NCI-H1417 (cell line): ENCODE measurements at places on chromosomes 16 and 17.

DNA sequence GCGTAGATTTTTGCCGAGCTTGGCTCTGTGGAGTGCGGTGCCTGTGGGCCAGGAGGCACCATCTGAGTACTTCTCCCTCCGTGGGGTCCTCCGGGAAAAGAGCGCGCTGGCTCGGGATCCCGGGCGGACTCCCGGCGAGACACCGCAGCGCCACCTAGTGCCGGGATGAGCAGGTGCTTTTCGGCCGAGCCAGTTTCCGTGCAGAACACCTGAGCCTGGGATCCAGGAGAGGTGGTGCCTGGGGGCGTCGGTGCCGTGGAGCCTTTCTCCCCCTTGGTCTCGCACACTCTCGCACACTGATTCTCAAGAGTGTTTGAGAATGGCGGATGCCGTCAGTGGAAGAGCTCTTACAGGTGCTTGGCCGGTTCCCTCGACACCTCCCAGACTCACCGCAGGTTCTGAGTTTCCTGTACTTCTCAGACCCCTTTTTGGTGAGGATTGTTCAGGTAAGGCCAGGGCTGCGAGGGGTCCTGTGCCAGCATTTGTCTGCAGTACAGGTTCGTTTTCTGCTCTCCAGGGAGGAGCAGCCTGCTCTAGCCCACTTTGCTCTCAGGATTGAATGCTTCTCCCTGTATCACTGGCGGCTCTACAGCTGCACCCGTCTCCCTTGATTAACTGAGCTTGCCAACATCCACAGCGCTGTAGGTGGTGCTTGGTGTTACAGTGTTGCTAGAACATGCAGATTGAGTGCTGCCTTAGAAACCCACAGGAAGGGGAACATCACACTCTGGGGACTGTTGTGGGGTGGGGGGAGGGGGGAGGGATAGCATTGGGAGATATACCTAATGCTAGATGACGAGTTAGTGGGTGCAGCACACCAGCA lies 23.3 kb downstream of the TBCD start:
- peak; percentile 27 for DNase-seq

GRCh38 chr16:53757971-53758609 lies 54.1 kb downstream of the FTO start:
- no peak for DNase-seq

DNA sequence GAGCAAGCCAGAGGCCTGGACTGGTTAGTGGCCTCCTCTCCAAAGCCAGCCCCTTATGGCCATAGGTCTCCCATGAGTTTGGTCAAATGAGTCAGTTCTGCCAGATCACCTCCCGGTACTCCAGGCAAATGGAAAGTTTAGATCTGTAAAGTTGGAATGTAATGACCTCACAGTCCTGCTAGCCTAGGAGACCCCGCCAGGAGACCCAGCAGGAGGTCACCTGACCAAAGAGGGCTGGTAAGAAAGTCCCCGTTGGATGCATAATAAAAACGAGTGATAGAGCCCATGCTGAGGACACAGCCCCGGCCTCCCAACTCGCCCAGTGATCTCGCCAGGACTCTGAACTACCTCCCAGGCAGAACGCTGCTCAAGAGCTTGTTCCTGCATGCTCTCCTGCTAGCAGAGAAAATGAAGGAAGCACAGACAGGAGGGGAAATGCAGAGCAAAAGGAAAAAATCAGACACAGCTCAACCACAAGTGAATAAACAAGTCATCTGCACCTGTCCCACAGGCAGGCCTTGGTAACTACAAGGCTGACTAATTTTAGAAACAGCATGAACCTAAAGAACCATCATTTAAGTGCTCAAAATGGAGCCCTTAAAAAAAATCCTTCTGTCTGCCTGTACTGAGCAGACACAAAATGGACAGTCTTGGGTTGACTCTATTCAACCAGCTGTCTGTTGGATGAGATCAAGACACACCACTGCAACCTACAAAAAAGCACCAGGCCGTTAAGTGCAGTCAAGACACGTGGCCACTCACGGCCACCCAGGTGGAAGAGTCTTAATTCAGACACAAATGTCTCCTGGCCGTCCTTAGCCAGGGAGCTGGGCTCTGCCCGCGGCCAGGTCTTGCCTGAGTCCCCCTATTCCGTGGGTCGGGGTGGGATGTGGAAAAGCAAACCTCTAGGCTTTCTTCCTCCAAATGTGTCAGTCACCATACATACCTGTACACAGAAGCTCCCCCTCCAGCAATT lies 9.2 kb downstream of the CDIP1 start:
- peak; percentile 25 for DNase-seq

DNA sequence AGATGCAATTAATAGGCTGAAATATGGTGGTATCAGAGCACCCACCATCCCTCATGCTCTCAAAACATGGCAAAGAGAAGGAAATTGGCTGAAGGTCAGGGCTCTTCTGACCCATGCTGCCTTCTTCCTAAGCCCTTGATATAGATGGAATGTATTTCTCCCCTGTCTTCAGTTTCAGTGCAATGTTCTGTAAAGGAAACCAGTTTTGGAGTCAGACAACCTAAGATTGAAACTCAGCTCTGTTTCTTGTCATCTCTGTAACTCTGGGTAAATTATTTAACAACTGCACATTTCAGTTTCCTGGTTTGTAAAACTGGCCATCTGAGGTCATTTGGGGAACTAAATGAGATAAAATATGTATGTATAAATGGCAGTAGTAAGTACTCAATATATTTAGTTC lies 243.9 kb downstream of the CA10 start:
- DNase-seq, result no peak

DNA sequence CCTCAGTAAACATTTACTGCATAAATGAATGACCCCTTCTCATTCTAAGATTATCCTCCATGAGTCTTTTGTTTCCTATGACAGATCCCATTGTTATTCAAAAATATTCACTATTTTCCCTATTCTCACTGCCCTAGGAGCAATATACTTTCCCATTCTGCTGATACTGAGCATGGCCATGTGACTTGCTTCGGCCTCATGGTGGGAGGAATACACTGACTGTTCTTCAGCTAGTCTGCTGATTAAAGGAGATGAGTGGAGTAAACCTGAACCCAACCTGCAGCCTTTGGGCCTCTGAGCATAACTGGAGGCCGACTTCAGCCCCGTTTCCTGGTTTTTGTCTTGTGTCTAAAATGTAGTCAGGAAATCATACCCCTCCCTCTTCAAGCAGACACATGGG lies 531.8 kb upstream of the SALL1 start:
- DNase-seq, result no peak

GRCh38 chr16:9195287-9195686 lies 103.8 kb downstream of the HAPSTR1 start:
- DNase-seq, result no peak

GRCh38 chr17:66443166-66443565 lies 140.8 kb downstream of the PRKCA start:
- no peak for DNase-seq
